NCI-H2171 treated with DMSO at 0.1 percent for 48 hours (cell line): ENCODE measurements at places on chromosomes 6 and 20.

DNA sequence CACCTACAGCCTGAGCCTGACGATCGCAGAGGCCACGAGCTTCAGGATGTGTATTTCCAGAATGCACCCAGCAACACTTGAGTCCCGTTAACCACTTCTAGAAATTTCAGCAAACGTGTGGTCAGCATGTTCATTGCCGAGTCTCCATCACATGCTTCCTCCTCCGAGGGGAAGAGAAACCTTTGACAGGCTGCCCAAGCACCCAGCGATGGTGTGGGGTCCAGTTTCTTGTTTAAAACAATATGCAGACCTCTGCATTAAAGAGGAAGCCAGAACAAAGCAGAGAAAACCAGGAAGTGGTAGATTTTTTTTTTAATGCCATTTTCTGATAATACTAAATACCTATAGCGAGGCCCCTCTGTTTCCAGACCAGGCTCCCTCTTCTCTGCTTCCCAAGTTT is 71.9 kb downstream of the GNAS-AS1 start:
- no peak for DNase-seq

DNA sequence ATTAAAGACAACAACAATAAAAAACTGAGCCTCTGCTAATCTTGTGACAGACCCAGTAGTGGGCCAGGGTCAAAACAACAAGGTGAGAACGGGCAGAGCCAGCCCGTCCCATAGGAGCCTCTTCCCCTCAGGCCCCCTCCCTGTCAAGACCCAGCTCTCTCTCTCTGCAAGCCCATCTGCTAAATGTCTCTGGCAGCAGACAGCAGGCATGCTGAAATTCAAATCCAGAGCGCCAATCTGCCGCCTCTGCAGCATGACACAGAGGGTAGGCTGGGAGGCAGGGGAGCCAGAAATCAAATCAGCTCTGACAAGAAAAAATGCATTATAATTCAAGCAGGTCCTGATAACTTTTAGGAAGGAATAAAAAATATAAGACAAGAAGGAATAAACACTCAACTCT is 26.3 kb downstream of the METTL24 start:
- DNase-seq, result peak; percentile 94

DNA sequence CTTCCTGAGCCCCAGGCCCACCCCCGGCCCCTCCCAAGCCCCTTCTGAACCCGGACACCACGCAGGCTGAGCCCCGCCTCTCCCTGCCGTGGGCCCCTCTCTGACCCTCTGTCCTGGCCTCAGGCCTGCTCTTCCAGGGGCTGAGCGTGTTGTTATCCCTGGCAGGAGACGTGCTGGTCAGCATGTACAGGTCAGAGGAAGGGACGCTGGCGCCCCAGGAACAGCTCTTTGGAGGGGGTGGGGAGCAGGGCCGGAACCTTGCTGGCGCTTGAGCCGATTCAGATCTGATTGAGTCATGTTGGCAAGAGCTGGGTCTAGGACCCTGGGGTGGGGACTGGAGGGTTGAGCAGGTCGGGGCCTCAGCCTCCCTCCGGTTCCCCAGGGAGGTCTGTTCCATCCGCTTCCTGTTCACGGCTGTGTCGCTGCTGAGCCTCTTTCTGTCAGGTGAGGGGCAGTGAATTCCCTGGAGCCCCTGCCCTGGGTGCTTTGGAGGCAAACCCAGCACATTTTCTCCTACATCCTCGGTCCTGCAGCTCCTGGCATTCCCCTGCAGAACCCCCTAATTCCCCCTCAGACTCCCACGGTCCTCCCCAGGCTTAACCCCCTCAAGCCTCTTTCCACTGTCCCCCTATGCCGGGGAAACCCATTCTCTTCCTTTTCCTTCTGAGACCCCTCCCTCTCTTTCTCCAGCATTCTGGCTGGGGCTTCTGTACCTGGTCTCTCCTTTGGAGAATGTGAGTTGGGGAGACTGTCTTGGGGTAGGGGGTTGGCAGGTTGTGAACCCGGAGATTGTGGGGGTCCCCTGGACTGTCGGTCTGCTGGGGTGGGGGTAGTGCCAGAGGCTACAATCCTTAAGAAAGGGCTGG is 2.0 kb downstream of the SPAG4 start:
- DNase-seq, result peak; percentile 84

DNA sequence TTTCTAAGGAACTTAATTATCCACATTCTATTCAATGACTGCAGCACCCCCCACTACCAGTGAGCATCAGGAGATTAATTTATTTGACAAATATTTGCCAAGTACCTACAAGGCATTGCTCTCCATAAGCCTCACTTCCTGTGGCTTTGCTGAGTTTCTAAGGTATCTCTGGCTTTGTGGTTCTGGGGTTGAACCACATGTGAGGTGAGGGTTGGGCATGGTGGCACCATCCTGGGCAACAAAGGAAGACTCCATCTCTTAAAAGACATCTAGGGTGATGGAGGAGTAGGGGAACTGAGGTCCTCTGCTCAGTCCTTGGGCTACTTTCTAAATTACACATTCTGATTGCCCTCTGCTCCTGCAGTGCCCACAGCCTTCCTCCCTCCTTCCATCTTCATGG is 25.5 kb upstream of the WFDC2 start:
- DNase-seq, result no peak

GRCh38 chr6:51467231-51467952 is 620.0 kb downstream of the PKHD1 start:
- DNase-seq, result no peak

DNA sequence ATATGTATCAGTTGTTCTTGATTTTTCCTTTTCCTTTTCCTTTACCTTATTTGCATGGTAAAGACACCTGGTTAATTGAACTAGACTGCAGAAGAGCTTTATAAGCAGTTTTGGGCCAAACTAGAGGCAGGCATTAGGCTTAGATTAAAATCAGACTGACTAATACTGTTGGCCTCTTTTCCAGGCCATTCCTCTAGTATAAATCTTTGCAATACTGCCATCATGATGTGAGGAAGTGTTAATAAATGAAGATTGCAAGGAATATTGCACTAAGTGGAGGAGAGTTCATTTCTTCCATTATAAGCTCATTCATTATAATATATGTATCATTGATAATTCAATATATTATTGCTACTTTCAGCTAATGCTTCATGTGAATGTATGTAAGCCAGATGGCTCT is 163.8 kb downstream of the MMUT start:
- DNase-seq, result no peak

GRCh38 chr6:17562636-17563035 is 37.5 kb upstream of the FAM8A1 start:
- no peak for DNase-seq

GRCh38 chr6:33199687-33200218 is 712 bp downstream of the RXRB start:
- DNase-seq, result peak; percentile 75

GRCh38 chr6:40510442-40510841 is 76.7 kb downstream of the LRFN2 start:
- DNase-seq, result no peak

DNA sequence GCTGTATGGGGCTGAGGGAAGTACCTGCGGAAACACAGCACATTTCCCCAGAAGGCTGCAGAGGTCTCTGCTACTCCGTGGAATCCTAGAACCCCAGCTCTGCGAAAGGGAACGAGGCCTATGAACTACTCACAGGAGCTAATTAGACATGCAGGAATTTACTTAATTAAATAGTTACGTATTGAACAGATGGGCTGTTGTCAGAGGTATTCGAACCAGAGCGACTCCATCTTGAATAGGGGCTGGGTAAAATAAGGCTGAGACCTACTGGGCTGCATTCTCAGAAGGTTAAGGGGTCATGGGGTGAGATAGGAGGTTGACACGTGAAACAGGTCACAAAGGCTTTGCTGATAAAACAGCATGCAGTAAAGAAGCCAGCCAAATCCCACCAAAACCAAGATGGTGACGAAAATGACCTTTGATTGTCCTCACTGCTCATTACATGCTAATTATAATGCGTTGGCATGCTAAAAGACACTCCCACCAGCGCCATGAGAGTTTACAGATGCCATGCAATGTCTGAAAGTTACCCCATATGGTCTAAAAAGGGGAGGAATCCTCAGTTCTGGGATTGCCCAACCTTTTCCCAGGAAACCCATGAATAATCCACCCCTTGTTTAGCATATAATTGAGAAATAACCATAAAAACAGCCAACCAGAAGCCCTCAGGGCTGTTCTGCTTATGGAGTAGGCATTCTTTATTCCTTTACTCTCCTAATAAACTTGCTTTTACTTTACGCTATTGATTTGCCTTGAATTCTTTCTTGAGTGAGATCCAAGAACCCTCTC is 14.7 kb upstream of the SSTR4 start:
- DNase-seq, result no peak

DNA sequence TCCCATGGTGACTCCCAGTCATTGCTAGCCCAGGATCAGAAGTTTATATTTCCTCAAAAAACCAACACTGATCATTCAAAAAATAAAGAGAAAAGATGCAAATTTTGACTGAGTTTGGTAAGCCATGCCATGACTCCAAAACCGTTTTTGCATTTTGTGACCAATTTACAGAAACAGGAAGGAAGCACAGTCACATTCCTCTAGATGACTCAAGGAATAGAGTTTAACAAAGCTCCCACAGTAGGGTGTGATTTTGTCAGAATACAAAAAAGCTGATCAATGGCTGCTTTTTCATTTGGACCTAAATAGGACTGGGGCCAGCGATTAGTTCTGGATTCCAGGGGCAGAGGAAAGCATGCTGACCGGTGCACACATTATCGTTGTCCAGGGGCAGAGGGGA is 179.4 kb upstream of the AFDN start:
- no peak for DNase-seq

DNA sequence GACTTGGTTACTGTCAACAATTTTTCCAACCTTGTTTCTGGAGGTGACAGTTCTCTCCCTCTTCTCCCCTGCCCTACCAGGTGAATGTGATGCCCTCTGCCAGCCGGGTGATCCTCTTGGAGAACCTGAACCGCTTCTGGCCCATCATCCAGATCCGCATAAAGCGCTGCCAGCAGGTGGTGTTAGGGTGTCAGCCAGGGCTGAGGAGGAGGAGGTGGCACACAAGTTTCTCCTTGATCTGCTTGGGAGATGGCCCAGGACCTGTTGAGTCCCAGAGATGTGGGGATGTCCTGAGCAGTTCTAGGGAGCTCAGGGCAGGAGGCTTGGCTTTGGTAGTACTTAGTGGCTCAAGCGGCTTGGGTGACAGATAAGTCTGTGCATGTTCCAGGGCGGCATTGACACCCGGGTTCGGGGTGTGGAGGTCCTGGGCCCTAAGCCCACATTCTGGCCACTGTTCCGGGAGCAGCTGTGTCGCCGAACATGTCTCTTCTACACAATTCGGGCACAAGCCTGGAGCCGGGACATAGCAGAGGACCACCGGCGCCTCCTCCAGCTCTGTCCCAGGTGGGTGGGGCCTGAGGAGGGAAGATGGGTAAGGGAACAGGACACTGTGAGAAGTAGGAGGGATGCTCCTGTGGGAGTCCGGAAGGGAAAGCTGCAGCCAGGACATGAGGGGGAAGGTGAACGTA is 21.2 kb downstream of the CUL9 start:
- DNase-seq, result no peak

DNA sequence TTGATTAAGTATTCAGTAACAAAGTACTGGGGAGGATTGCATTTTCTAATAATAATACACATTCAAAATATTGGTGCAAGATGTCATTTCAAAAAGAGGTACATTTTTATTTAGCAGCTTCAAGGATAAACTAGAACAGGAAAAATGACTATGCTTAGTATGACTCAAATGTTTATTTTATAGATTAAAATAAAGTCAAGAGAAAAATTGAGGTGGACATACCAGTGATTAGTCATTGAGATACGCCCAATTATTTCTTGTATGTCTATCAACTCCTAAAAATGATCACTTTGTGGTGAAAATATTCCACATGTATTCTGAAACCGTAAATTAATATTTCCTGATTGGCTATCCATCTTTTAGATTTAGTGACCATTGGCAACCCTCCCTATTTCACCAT is 96.7 kb downstream of the PHF3 start:
- no peak for DNase-seq
